ENCODE measurements at places on chromosomes 4 and X. TPM values are rescaled to one million over a fixed set of nuclear protein-coding genes. Genes with fewer than 3 reads are reported as not detected.

Gene MSN
- 310 TPM for total RNA-seq

Gene VEGFC
- 40.2 TPM for total RNA-seq

Gene MAPK10
- 95.0 TPM for total RNA-seq

Gene GTPBP6
- 42.5 TPM for total RNA-seq

All from thyroid gland (tissue), 4 donors.